ENCODE measurements at places on chromosomes 3 and 15.
A peak's percentile ranks its signal among the peaks of the same experiment; 100 is the strongest.

- no peak for DNase-seq
Observed at GRCh38 chr3:123340336-123340735, 108.6 kb downstream of the ADCY5 start.

GRCh38 chr3:32471246-32471645 lies 31.4 kb downstream of the CMTM6 start:
- no peak for DNase-seq

DNA sequence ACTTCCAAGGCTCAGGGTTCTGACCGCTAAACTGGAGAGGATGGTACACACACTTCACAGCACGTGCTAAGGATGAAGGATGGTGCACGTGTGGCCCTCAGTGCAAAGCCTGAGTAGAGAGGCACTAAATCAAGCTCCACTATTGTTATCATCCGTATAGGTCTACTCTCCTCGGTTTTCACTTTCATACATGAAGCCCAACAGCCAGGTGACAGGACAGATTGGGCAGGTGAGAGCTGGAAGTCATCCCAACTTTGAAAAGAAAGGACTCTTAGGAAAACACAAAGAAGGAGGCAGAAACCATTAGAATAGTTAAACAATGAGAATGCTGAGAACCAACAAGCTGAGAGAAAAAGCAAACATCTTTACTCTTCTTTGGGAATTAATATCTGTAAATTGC lies 21.1 kb downstream of the MAGI1 start:
- no peak for DNase-seq

- DNase-seq, result no peak
Observed at GRCh38 chr3:106157411-106157810, 288.6 kb upstream of the CBLB start.

- no peak for DNase-seq
Observed at GRCh38 chr3:128846486-128846891, 32.9 kb upstream of the ACAD9 start.

DNA sequence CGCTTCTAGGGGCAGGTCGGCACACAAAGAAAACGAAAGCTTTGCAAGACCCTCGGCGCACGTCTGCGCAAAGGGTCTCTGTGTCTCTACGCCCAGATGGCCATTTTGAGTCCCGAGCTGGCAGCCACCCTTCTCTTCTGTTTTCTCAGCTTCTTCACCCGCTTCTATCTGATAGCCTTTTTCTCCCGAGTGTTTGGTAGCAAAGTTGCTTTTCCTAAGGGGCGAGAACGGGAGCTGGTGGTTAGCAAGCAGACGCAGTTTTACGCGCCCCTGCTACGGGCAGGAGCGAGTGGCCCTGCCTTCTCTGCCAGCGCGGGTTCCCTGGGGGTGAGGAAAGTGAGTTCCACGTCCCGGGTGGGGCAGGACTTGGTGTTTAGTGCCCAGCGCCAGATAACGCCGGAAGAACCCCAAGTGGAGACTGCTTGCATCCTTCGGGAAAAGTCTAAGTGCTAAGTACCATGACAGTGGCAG lies 2.9 kb upstream of the MKRN2 start:
- peak; percentile 26 for DNase-seq

GRCh38 chr3:193452338-193452737 lies 73.8 kb upstream of the ATP13A5 start:
- DNase-seq, result no peak

DNA sequence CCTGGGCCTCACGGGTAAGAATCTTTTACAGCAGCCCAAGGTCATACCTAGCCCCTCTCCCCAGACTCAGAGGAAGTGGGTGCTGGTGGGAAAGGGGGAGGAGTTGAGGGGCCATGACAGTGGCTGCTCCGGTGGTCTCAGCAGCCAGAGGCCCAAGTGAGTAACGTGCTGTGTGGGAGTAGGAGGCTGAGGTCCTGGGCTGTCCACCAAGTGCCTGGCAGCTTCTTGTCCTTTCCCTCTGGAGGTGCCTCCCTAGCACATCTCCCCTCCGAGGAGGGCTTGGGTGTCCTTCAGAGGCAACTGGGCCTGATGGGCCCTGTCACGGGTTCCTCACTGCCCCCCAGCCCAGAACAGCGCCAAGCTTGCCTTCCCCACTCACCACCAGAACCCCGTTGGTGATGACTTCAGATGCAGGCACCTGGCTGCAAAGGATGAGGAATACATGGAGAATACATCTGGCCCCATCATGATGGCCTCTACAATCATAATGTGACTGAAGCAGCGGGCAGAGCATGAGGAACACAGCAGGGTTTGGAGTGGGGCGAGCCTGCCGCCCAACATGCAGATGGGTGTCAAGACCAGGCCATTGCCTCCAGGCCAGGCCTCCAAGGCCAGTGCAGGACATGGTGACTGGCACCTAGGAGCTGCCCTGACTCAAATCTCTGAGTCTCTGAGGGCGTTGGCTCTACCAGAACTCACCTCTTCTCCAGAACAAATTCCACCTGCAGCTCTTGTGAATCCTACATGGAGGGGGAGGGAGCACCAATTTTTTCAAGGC lies 3.3 kb downstream of the PLA2G4F start:
- DNase-seq, result no peak

DNA sequence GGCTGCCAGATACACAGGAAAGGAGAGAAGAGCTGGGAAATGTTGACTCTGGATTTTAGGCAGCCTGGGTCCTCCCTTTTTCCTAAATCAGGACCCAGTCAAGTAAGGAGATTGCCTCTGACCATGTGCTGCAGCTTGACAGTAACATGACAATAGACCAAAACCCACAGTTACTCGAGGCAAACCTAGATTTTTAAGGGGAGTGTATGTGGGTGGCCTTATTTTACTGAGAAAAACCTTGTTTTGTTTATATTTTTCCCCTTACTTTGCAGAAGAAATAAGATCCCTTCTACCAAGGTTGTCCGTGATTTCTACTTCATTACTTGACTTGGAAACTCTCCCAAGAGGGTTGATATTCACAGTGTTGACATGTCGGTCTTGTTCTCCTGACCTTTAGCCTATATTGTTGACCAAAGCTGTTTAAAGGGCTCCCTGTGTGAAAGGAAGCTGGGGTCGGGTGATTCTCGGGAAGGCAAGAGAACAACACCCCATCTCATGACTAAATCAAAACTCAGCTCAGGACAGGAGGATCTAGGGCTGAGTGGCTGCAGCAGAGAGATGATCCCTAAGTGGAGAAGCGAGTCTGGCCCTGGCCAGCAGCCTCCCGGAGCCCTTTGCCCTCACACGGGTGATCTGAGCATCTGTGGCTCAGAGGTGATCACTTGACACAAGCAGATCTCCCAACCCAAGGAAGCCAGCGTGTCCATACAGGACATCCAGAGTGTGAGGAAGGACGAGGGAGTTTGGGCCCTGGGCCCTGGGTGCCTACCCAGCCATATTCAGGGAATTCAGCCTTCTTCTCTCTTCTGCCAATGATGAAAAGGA lies 31.0 kb upstream of the SLCO2A1 start:
- no peak for DNase-seq

GRCh38 chr3:191444569-191444968 lies 16.4 kb upstream of the PYDC2 start:
- no peak for DNase-seq

- DNase-seq, result no peak
Observed at GRCh38 chr3:141124715-141125114, 73.6 kb downstream of the SPSB4 start.

DNA sequence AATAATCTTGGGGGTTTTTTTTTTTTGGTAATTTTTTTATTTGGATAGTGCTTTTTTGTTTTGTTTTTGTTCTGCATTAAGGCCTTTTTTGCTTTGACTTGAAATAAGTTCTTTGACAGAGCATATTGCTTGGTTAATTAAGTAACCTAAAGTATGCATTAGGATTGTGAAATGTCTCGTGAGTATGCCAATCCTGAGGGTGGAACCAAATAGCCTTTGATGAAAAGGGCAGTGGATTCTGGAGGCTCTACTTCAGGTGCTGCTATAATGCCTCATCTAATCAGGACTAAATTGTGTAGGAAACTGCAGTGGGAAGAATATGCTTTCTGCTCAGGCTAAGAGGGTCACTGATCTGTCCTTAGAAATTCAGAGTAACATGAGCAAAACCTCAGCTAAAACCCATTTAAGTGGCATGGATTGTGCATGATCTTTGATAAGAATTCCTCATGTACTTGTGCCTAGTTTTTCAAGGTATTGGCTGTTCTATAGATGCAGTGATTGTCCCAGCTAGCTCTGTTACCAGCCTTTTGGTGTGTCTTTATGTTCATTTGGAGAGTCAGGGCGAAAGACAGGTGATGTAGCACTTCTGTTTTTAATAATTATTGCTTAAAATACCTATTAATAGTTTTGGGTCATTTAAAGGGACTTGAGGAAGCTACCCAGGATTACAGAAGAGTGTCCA lies 15.4 kb downstream of the CDV3 start:
- no peak for DNase-seq

DNA sequence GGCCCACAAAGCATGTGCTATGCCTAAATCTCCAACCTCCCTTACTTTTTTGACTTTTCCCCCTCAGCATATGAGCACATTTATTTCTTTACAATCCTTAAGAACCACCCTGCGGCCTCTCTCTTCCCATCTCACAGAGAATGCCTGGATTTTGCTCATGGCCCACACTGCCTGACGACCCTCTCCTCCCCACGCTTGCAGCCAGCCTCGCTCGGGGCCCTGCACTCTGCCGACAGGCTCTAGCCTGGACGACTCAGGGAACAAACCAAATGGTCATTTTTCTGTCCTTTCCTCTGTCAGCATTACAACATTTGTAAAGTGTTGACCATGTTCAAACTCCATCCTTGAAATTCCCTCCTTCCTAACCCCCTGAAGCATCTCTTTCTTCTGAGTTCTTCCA lies 11.7 kb downstream of the HES1 start:
- no peak for DNase-seq

DNA sequence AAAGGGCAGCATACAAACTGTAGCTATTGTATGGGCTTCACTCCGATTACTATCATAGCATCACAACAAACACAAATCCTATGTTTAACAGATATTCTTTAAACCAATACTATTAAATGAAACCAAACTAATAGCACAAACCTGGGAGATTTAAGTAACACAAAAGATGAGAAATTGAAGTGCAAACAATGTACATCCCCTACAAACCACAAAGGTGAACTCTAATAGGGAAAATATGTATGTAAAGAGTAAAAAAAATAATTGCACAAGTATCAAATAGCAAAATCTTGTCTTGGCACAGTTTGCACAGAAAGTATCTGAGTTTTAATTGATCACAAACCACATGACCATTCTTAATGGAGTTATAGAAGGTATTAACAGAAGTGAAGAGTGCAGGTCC lies 138.5 kb downstream of the CPNE4 start:
- DNase-seq, result no peak

DNA sequence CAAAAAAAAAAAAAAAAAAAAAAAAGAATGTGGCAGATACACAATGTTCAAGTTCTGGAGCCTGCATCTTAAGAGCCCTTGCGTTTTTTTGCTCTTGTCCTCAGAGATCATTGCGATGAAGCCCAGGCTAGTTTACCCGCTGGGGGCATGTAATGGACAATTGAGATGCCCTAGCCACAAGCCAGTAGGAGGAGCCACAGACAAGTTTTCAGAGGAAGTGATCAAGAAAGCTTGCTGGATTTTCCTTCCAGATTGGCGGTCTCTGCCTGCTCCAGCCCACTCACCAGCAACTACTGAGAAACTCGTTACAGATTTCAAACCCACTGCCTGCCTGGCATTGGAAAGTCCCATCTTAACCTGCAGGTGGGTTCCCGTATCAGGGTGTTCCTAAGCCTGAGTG lies 192.1 kb upstream of the EOMES start:
- peak; percentile 11 for DNase-seq

DNA sequence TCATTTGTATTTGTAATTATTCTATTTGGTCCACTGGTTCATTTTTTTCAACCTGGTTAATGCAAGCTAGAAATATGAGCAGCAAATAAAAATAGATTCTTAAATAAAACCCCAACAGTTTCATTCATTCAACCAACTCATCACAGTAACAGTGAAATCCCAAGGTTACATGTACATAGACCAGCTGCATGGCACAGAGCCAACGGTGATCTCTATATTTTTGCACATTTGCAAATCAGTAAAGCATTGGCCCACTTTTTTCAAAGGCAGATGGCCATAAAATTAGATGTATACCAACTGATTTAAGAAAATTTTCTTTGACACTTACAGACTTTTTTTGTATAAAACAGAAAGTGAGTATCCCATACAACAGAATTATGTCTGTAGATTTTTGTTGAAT lies 49.3 kb downstream of the STRIT1 start:
- DNase-seq, result no peak

DNA sequence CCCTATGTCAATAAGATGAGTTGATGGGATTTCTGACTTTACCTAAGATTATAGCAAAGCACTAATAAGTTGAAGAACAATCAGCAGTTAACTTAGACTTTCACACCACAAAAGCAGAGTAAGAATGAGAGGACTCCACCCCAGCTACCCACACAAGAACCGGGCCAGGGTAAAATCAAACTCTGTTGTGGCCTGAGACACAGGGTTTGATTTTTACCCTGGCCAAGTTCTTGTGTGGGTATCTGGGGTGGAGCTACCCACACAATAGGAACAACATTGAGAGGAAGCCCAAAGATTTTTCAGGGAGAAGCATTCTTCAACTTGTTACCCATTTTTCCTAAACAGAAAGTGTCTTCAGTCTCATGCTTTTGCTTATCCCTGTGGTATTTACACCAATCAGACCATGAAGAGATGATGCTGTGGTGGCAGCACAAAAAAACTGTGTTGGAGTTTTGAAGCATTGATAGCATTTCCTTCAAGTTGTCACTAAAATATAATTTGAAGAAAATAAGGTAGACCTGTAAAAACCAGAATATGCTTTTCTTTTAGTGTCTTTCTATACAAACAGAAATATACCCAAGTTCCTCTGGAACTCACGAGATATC lies 25.6 kb downstream of the CPOX start:
- no peak for DNase-seq

GRCh38 chr15:55151631-55152030 lies 45.1 kb downstream of the RSL24D1 start:
- DNase-seq, result no peak

DNA sequence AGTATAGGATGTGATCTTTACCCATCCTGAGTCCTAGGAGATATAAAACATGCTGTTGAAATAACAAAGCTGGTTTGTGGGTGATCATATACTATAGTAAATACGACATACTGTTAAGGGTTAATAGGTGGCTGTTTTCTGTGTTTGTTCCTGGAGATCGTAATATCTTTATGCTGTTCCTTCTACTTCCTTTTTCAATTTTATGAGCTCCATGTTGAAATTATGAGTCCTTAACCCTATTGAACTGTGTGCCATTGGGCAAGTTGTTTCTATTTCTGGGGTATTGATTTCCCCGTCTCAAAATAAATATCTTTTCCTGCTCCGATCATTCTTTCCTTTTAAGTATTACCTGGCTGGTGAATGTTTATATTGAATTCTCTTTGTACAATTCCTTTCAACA lies 115.1 kb downstream of the LPP start:
- DNase-seq, result no peak

DNA sequence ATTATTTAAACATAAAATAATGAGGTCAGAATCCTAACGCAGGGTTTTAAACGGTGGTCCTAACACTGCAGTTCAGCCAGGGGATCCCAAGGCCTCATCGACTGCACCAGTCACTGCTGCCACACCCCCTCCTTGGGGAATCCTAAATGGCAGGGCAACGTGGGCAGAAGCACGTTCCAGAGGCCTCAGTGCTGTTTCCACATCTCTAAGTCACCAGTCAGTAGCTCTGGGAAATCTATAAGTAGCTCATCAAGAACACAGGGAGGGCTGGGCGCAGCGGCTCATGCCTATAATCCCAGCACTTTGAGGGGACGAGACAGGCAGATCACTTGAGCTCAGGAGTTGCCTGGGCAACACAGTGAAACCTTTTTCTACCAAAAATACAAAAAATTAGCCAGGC lies 47.5 kb downstream of the PRTG start:
- DNase-seq, result no peak

- DNase-seq, result no peak
Observed at GRCh38 chr3:173685456-173685855, 287.9 kb downstream of the NLGN1 start.

All from AG08395 (cell line).